ENCODE measurements at places on chromosomes 16 and 17.

DNA sequence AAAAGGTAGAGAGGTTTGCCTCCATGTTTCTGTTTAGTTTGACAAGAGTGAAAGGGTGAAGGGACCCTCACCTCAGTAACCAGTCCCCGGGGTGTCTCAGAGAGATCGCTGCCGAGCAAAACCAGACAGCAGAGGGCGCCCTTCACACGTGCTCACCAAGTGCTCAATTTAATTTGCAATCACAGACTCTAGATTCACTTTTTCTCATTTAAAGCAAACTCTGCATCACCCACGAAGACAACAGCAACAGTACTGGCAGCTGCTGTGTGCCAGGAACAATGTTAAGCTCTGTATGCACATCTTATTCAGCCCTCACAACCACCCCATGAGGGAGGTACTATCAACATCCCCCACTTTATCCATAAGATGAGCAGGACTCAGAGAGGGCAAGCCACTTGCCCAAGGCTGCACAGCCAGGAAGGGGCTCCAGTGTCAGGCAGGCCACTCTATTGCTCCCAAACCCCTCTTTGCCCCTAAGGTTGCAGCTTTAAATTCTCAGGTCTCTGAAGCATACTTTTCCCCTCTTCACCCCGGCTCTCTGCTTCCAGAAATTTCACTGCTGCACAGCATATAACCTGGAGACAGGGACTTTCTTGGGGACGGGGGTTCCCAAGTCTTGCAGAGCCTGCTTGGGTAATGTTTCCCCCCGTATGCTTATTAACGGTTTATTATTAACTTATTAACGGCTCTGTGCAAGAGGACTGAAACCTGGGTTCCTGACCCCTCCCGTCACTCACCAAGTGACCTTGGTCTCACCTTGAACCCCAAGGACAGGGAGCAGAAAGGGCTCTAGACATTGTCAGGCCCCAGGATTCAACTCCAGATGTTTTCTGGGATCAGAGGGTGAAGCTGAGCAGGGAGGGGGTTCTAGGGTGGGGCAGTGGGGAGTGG lies 70.9 kb downstream of the CNGB1 start:
- DNase-seq = peak; percentile 64

DNA sequence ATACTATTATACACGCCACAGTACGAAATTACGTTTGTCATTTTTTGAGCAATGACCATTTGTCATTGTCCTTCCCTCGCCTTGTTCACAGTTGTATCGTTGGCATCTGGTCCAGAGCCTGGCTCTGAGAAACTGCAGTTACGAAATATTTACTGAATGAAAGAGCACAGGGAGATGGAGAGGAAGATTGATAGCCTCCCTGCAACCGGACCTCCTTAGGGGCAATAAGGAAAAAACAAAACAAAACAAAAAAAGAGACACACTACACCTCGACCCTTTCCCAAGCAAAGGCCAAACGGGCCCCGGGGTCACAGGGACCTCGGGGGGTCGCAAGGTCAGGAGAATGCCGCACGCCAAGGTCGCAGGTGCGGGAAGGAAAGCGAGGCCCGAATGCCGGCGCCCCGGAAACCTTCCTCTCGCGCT lies 857 bp downstream of the GOT2 start:
- DNase-seq = no peak

GRCh38 chr16:11090232-11090631 lies 145.9 kb downstream of the CLEC16A start:
- DNase-seq = no peak

DNA sequence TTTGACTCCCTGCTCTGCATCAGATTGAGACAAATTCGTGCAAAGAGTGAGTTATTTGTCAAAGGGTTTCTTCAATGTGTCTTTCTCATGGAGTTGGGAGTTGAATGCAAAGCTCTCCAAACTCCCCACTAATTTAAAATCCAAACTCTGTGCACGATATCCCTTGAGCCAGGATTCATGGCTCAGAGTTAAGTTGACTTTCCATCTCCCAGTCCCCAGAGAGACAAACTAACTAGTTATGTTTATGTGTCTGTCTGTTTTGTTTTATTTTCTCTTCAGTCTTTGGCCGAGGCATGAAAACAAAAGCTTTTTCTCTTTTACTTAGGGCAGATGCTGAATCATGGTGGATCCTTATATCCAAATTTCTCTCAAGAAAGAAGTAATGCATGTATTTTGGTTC lies 570.0 kb upstream of the CDH5 start:
- no peak for DNase-seq

- no peak for DNase-seq
Measured at GRCh38 chr17:38476549-38476948, 48.3 kb downstream of the ARHGAP23 start.

Data from LHCN-M2 (cell line).